ENCODE measurements at places on chromosomes 2 and 18. TPM values are rescaled to one million over a fixed set of nuclear protein-coding genes. Genes with fewer than 3 reads are reported as not detected.

UCN gene
- 1.3 TPM for polyA plus RNA-seq

PROM2 gene
- not detected for polyA plus RNA-seq

UPP2 gene
- not detected for polyA plus RNA-seq

INPP5D gene
- polyA plus RNA-seq: 13.3 TPM

CCDC74B gene
- polyA plus RNA-seq: 0.38 TPM

CCDC74A gene
- polyA plus RNA-seq: 3.3 TPM

CREG2 gene
- not detected for polyA plus RNA-seq

NT5C1B gene
- polyA plus RNA-seq: not detected

RAD51AP2 gene
- polyA plus RNA-seq: 0.13 TPM

WNT10A gene
- not detected for polyA plus RNA-seq

RAB17 gene
- polyA plus RNA-seq: 22.3 TPM

TMEM37 gene
- polyA plus RNA-seq: 1.2 TPM

ABCG5 gene
- polyA plus RNA-seq: not detected

CD8B2 gene
- polyA plus RNA-seq: 0.50 TPM

G6PC2 gene
- polyA plus RNA-seq: not detected

CAPG gene
- 103 TPM for polyA plus RNA-seq

NPPC gene
- polyA plus RNA-seq: 0.88 TPM

THSD7B gene
- 1.9 TPM for polyA plus RNA-seq

CD8A gene
- polyA plus RNA-seq: 3.4 TPM

MATN3 gene
- 0.13 TPM for polyA plus RNA-seq

CD28 gene
- polyA plus RNA-seq: 1.0 TPM

ATP6V1C2 gene
- 0.13 TPM for polyA plus RNA-seq

CFC1 gene
- polyA plus RNA-seq: not detected

LDLRAD4 gene
- polyA plus RNA-seq: 11.8 TPM

SH3BP4 gene
- polyA plus RNA-seq: 4.5 TPM

GPR35 gene
- 10.1 TPM for polyA plus RNA-seq

SP5 gene
- polyA plus RNA-seq: not detected

CAPN13 gene
- polyA plus RNA-seq: not detected

REG1B gene
- 4.9 TPM for polyA plus RNA-seq

UGT1A8 gene
- polyA plus RNA-seq: 1.0 TPM

NEURL3 gene
- polyA plus RNA-seq: not detected

MPP4 gene
- polyA plus RNA-seq: not detected

HAAO gene
- polyA plus RNA-seq: 33.4 TPM

PAIP2B gene
- polyA plus RNA-seq: 1.3 TPM

TMEM182 gene
- polyA plus RNA-seq: 1.4 TPM

SPRED2 gene
- 9.9 TPM for polyA plus RNA-seq

HIBCH gene
- 34.6 TPM for polyA plus RNA-seq

SRBD1 gene
- polyA plus RNA-seq: 6.6 TPM

SLC11A1 gene
- polyA plus RNA-seq: 4.1 TPM

SERPINB11 gene
- not detected for polyA plus RNA-seq

BCL11A gene
- not detected for polyA plus RNA-seq

TUBA4B gene
- not detected for polyA plus RNA-seq

AKAIN1 gene
- not detected for polyA plus RNA-seq

SLC9A4 gene
- polyA plus RNA-seq: not detected

UGT1A4 gene
- polyA plus RNA-seq: not detected

DNAJC5G gene
- 2.3 TPM for polyA plus RNA-seq

EMILIN1 gene
- polyA plus RNA-seq: 249 TPM

POTEJ gene
- polyA plus RNA-seq: not detected

TBR1 gene
- polyA plus RNA-seq: not detected

LBH gene
- 56.1 TPM for polyA plus RNA-seq

TTR gene
- 0.51 TPM for polyA plus RNA-seq

Data from aorta (tissue), 5 donors.